ENCODE measurements at places on chromosomes 2 and 18. TPM values are rescaled to one million over a fixed set of nuclear protein-coding genes. Genes with fewer than 3 reads are reported as not detected.

Gene EFR3B
- 13.3 TPM for total RNA-seq

Gene RNF181
- total RNA-seq, result 176 TPM

Gene COLEC11
- total RNA-seq, result not detected

Gene MTIF2
- 23.1 TPM for total RNA-seq

Gene RNU2-63P
- total RNA-seq, result 6.6 TPM

Gene C2orf69
- total RNA-seq, result 7.9 TPM

Gene WDCP
- total RNA-seq, result 17.4 TPM

Gene GAL3ST2
- not detected for total RNA-seq

Gene SLC9A4
- 0.07 TPM for total RNA-seq

Gene TBR1
- not detected for total RNA-seq

Gene PROM2
- total RNA-seq, result 1.2 TPM

Gene GALM
- 9.8 TPM for total RNA-seq

Gene PROKR1
- total RNA-seq, result not detected

DNA sequence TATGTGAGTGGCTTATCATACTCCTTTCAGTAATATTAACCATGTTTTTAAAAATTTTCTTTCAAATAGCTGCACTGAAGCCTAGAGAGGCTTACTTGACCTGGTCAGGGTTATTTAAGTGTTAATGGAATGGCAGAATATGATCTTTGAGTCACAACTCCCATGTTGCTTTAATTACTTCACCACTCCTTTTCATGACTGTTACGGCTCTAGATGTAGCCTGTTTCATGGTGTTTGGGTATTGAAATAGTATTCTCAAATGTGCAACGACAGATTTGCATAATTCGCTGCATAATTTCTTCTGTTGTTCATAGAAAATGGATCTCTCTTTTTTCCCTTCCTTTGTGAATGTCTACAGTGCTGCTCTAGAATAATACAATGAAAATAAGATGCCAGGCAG is 51.6 kb upstream of the PLA2R1 start:
- DNase-seq, result no peak

DNA sequence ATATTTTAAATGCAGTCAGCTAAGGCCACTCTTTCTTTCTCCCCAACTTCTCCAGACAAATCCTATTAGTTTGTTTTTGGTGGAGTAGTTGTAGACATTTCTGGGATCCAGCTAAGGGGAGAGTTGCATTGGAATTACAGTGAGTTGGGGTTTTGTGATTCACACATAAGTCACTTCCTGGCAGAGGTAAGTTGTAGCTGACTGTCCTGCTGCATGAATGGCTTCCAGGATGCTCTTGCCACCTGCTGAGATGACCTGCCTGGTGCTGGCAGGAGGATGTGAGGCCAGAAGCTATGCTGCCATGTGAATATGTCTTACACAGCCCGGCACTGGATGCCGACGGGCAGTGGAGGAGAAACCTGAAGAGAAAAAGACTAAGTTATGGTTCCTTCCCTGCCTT is 243.7 kb downstream of the TDRD15 start:
- no peak for DNase-seq

- DNase-seq, result no peak
These were observed 159.8 kb upstream of the DLX2 start for GRCh38 chr2:172262486-172262885.

DNA sequence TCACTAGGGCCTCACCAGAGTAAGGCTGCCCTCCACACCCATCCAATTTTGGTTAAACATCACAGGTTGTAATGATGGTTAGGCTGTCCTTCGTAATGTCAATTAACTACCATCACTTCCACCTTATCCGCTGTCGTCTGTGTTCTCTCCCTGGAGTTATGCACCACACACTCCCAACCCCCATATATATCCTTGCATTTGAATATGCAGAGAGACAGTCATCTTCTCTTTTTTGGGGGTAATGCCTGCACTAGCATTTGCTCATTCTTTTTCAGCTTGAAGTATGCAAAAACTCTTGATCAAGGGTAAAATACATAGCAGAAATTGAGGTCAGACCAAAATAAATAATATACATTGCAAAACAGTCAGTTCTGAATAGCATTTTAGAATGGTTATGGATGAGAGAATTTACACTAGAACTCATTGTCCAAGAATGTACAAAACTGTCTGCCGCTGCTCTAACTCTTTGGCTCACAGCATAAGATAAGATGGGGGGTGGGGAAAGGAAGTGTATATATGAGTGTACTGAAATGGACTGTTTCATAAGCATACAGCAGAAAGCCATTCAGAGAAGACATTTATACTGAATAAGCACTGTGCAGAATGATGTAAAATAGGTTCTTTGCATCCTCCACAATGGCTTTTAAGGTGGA is 397.8 kb upstream of the CHST9 start:
- DNase-seq, result peak; percentile 14

DNA sequence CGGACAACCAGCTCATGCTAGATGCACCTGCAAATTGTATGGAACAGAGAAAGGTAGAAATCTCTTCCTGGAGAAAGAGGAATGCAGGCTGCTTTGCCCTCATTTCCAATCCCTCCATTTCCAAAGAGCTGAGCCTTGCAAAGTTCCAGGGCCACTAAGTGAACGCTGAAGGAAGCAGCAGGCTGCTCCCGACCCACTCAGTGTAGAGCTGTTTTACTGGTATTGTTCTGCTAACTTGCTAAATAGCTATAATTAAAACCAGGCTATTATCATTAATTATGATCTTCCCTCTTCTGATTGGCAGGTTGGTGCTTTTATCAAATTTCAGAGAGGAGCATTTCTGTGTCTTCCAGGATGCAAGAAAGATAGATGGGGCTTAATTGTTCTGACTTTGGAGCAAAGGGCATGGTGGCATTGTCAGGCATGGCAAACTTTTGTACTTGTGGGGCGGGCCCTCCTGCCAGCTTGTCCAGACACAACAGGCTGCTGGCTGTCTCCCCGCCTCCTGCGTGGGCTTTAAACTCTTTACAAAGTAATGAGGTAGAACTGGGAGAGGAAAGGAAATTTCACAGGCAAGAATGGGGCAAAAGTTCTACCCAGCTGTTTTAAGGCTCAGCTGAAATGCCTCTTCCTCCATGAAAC is 40.2 kb downstream of the ALK start:
- no peak for DNase-seq

- peak; percentile 90 for DNase-seq
These were observed 58.5 kb downstream of the ROCK1 start for GRCh38 chr18:21053127-21053526.

DNA sequence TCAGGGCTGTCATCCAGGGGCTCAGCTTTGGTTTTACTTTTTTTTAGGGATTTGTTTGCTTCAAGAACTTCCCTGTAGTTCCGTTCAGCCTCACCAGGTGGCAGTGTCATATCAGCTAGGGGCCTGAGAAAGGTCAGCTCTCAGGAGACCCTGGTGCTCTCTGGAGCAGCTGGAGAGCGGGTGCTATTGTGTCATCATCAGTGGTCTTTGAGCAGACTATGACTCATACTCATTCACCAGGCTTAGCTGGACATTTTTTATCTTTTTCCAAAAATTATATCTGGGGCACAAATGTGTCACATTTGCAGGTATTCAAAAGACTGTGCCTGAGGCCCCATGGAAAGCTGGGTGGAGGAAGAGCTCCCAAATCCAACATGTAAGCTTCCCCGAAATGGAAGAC is 24.4 kb downstream of the ZNF892 start:
- DNase-seq, result peak; percentile 46

GRCh38 chr2:220273082-220273481 is 645.7 kb downstream of the SLC4A3 start:
- no peak for DNase-seq

DNA sequence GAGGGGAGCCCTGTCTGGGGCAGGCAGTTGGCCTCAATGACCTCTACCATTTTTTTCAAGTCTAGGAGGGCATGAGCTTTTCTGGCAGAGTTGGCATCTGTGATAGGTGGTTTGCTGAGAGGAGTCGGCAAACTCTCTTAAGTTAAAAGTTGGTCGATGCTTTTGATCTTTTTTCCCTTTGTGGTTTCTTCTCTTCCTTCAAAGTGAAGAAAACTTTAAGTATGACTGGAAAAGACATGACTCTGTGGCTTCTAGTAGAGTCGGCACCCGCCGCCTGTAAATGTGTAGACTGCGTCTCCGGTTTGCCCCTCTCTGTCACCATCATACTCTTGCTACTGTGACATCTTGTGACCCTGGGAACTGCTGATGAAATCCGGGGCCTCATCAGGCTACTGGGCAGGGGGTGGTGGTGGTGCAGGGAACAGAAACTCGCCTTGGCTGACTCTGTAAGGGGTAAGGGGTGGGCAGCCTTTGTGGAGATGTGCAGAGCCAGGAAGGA is 21.1 kb downstream of the INPP5D start:
- DNase-seq, result no peak

DNA sequence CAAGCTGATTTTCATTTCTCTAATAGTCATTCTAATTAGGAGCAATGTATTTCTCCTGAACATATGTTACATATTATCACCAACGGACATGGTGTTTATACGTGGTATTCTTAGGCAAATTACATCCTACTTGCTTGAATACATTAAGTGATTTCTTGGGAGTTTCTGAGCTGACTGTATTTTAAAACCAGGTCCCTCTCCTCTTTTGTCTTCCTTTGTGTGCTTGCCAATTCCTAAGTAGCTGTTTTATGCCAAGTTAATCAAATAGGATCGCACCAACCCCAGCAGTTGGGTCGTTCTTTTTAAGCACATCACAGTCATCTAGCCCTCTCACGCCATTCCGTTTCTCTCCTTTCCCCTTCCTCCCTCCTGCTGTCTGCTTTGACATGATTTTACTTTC is 75.4 kb upstream of the MAP2 start:
- DNase-seq, result peak; percentile 2

DNA sequence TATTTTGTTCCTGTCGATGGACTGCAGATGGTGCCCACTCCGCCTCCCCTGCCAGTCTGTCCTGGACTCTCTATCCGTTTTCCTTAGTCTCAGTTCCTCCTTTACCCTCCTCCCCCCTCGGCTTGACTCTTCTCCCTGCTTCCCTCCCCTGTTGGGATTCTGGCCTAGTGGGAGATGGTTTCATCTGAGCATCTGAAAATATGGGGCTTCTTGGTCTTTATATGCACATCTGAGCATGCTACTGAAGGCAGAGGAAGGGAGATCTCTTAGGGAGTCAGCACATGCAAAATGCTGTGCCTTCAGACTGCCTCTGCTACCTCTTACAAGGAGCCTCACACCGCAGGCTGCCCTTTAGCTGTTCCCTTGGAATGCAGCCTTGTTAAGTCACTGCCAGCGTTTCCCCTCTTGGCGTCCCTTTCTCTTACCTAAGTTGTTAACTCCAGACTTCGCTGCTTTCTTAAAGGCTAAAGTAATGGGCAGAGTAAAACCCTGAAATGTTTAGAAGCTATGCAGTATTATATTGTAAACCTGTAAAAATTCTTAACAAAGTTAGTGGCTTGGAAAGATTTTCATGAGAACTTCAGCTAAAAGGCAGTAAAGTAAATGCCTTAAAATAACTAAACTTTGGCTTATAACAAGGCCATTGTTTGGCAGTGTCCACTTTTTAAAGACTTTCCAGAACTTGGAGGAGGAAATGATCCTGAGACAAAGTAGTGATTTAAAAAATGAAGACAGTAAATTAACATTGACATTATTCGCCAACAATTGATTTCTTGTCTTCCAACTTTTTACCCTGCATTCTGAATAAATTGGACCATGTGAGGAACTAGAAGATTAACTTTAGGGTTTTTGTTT is 49.8 kb downstream of the LDLRAD4 start:
- DNase-seq, result peak; percentile 81

- DNase-seq, result peak; percentile 9
These were observed 300.1 kb upstream of the NXPH2 start for GRCh38 chr2:139080244-139080643.

- no peak for DNase-seq
These were observed 61.8 kb upstream of the SLC66A3 start for GRCh38 chr2:11093467-11093866.

DNA sequence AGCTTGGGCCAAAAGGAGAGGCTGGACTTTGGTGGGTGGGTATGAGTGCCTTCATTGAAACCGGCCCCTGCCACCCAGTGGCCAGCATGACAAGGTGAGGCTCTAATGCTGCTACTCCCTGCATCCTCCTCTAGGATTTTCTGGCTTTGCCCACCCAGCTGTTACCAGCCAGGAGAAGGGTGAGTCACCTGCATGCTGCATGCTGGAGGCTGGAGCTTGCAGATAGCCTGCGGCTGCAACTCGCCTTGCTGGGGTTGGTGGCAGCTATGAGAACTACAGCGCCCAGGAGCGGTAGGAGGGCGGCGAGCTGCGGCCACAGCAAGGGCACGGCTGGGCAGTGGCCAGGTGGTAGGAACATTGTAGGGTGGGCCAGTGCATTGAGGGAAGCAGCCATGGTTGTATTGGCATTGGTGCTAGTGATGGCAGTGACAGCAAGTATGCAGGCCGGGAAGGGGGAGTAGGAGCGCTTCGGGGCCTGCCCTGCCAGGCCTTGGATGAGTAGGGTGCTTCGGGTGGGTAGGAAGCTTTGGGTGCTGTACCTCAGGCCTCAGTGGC is 75.4 kb upstream of the SLC35G4 start:
- no peak for DNase-seq

- DNase-seq, result no peak
These were observed 53.2 kb downstream of the SMAD7 start for GRCh38 chr18:48897531-48897930.

DNA sequence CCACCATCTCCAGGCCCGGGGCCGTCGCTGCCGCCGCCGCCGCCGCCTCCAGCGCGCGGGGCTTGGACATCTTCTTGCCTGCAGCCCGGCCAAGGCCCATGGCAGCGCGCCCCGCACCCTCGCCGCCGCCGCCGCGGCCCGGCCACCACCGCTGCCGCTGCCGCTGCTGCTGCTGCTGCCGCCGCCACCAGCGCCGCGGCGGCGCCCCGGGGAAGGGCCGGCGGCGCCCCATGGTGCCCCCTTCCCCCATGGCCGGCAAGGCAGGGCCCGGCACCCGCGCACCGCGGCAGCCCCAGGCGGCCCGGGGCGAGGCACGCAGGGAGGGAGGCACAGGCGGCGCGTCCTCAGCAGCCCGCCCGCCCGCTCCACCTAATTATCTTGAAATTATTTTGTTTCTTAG is 3057.4 kb downstream of the RPIA start:
- no peak for DNase-seq

DNA sequence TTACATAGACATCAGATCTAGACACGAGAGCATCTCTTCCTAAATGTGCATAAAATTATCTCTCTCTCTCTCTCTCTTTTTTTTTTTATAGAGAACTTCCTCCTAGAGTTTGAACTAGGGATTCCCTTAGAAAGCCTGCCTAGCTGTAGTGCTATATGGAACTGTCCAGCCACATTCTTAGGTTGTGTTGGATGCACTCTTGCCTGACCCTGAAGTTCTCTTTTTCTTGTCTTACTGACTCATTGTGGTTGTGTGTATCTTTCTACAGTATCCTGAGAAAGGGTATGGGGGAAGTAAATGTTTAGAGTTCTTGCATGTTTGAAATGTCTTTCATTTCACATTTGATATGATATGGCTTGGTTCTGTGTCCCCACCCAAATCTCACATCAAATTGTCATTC is 368.2 kb downstream of the CDH2 start:
- peak; percentile 26 for DNase-seq

DNA sequence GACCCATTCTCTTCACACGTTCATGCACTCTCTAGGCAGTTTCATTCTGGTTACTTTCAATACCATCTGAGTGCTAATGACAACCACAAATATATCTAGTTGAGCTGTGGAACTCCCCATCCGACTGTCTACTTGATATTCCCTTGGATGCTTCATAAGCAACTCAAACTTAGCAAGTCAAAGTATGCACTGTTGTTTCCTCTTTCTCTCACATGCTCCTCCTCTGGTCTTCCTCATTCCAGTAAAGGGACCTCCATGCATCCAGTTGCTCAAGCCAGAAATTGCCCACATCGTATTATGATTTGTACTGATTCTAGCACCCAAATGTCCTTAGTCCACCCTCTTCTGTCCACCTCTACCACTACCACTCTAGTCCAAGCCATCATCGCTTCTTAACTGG is 22.3 kb downstream of the SEMA4F start:
- no peak for DNase-seq

GRCh38 chr2:63692002-63692606 is 103.3 kb downstream of the MDH1 start:
- peak; percentile 18 for DNase-seq

Data from astrocyte (in vitro differentiated cells and primary cell).